Fibroblast of skin of left biceps (primary cell): ENCODE measurements at places on chromosomes 2 and 18.

- no peak for DNase-seq
Measured at GRCh38 chr2:152227969-152228592, 52.5 kb upstream of the STAM2 start.

- DNase-seq: no peak
Measured at GRCh38 chr18:14285053-14285452, 152.8 kb upstream of the ZNF519 start.

GRCh38 chr18:79011300-79011870, 31.8 kb downstream of the SALL3 start:
- DNase-seq: no peak

DNA sequence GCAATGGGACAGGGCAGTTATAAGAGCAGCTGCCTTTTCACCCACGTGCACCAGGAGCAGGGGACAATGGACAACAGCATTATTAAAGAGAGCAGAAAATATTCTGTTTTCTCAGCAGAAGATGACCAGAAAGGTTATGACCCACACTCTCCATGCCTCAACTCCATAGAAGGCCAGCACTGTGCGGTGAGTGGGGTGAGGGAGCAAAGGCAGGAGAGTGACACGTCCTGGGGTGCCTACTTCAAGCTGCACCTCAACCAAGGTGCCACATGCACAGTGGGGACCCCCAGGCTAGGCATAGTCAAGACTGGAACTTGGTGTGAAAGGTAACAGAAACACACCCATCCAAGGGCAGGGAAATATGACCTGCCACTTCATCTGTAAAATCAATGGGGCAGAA, 50.4 kb downstream of the POLR1A start:
- DNase-seq: no peak

GRCh38 chr2:175837046-175837445, 165.0 kb downstream of the LNPK start:
- DNase-seq: peak; percentile 72

- DNase-seq: no peak
Measured at GRCh38 chr2:120904379-120904778, 168.7 kb downstream of the GLI2 start.

GRCh38 chr2:231315896-231316295, 79.6 kb upstream of the B3GNT7 start:
- DNase-seq: no peak

DNA sequence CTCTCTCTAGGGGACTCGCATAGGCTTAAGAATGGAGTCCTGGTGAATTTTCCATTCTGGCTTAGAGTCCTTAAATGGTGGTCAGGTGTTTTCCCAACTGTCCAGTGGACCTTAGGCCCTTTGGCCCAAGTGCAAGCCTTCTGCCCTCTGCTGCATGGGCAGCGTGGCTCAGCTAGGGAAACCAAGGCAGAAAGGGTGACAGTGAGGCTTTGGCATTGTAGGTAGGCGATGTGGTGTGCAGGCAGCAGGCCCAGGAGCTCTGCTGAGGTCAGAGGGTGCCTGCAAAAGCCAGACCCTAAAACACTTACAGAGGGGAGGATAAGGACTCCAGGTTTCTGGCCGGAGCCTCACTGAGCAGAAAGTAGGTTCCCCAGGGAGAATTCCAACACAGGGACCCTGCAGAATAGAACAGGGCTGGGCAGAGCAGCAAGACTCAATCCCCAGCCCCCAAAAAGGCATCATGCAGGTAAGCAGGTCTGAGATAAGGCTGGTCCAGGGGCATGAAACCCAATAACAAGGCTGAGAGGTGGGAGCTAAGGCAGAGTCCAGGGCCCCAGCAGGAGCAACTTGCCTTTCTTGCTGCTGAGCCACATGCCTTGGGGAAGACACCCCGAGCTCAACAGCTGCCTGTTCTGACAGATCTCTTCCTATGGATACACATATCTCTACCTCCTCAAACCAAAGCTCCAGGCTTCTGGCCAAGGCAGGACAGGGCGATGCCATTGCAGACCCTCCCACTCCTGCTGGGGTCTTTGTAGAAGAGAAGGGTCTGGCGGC, 199.7 kb downstream of the TNS1 start:
- DNase-seq: no peak

DNA sequence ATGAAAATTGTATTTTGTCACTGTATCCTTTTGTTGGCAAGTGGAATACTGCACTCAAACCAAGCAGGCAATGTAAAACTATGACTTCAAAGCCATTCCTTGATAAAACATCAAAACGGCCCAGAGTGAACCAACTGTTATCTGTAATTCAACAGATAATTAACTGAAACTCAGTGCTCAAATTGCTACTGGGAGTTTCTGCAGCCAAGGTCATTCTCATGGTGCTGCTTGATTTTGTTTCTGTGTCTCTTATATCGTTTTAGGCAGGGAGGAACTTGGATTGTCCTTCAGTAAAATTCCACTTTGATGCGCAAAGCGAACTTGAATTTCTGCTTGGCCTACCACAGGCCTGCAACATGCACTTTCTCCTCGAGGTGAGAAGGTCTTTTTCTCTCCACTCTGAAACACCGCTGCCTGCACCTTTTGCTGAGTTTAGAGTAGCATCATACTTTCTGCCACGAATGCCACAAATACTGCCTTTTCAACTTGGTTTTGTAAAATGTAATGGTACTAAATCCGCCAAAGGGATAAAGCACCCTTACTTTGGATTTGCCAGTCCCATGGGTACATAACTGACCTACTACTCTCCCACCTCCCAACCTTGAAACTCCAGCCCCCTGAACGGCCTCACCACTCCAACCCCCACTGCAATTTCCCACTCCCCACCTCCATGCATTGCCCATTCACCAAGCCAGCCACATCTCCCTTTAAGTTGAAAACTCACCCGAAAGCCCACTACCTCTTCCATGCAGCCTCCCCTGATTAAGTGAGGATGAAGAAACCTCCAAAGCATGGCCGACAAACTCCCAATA, 204.7 kb downstream of the TGIF1 start:
- DNase-seq: no peak

GRCh38 chr18:79770501-79770815, 27.3 kb upstream of the KCNG2 start:
- no peak for DNase-seq

DNA sequence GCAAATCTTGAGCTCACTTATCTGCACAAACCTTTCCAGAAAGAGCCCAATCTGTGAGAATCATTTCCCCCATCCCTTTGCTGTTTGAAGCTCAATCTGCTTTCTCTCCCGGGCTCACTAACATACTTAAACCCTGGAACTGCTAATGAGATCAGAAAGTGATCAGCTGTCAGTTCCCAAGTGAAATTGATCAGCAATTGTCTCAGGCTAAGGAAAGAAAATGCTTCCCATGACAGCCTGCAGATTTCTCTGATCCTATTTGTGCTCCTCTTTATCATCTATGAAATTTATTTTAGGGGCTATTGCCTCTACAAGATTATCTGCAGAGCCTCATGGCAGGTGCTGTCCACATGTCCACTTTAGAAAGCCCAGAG, 239.0 kb upstream of the CXCR4 start:
- DNase-seq: no peak

GRCh38 chr2:136334967-136335366, 217.0 kb upstream of the CXCR4 start:
- no peak for DNase-seq

GRCh38 chr2:231874944-231875343, 51.3 kb downstream of the NPPC start:
- DNase-seq: no peak

DNA sequence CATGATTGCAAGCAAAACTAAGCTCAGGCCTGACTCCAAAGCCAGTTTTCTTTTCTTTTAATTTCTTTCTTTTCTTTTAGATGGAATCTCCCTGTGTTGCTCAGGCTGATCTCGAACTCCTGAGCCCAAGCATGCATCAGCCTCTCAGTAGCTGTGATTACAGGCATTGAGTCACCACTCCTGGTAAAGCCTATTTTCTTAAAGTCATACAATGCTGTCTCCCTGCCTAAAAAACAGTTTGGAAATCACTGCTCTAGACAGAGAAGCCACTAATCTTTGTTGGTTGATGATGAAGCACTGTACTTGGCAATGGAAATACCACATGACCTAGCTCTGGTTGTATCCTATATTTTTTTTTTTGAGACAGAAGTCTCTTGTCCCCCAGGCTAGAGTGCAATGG, 33.1 kb upstream of the ZNF532 start:
- DNase-seq: no peak

DNA sequence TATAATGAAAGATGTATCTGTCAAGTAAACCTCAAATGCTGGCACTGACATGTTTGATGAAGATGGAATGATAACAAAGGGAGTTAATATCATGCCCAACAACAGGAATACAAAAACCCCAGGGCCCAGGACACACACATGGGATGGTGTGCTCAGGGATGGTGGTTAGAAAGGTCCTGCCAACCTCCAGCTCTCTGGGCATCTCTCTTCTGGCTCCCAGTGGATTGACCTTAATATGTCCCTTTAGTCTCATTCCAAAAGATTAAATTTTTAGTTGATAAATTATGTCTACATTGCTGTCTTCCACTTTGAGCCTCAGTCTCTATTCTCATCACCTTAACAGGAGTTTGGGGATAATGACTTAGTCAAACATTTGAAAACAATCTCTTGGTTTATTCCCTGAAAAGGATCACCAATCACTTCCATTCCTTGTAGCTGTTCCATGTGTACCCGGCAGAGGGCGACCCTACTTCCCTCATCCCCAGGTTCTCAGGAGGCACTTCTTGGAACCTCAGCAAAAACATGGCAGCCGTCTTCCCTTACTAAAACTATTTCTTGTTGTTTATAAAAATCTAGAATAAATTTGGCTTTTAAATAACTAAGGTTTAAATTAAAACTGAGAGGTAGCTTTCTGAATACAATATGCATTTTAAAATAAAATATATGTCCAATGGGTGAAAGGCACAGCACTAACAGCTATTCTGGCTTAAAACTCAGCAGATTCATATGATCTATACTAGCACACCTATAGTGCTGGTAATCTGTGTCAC, 29.6 kb downstream of the MCEE start:
- peak; percentile 12 for DNase-seq

DNA sequence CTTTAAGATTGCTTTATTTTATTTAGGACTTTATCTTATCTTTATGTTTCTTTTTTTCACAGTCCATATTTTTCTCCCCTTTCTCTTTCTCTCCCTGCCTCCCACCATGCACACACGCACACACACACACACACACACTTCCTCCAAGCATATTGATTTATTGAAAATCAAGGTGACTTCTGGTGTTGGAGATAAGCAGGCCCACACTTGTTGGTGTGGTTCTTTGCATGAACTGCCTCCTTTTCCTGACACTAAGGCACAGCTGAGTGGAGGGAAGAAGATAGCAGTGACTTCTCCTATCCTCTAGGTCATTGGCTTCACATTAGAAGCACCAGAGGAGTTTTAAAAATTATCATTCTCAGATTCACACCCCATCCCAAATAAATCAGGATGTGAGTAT, 18.0 kb downstream of the TBR1 start:
- DNase-seq: no peak

- no peak for DNase-seq
Measured at GRCh38 chr2:127579231-127579630, 43.7 kb downstream of the MYO7B start.

DNA sequence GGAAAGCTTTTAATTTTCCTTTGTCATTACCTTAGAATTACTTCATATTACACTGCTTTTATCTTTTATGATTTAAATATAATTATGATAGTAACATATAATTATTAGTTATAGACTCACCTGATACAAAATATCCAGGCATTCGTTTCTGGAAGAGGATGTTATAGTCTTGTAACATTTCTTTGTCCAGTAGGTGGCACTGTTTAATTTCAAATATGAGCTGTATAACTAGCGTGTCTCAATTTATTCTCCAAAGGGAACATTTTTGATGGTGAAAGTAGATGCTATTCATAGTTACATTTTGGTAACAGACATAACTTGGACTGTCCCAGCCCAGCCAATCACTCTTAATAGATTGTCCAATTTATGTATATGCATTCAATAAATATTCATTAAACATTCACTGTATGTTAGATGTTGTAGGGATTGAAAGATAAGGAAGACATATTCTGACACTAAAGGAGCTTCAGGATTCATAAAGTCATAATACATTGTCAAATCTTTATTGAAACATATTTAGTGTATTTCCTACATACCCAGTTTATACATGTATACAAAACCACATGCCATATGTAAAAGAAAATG, 19.2 kb downstream of the DAW1 start:
- DNase-seq: no peak

GRCh38 chr2:224202281-224202865, 163.3 kb upstream of the SERPINE2 start:
- no peak for DNase-seq

DNA sequence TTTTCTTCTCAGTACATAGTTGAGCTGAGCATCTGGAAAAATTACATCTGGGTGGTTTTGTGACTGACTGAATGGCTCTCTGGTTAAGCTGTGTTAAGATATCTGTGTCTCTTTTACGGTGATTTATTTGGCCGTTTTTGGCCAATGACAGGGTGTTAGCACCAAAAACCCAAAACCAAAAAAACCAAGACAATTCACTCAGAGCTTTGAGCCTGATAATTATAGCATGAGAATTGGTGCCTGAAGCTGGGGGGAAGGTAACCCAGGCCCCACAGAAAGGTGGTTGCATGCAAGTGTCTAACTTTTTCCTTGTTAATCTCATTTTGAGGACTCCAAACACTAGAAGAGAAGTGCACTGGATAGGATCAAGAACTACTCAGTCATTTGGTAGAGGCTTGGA, 4.5 kb downstream of the CD28 start:
- no peak for DNase-seq

GRCh38 chr18:8988260-8988871, 114.1 kb upstream of the NDUFV2 start:
- DNase-seq: no peak

GRCh38 chr2:127437781-127438726, 19.8 kb downstream of the PROC start:
- DNase-seq: no peak

GRCh38 chr2:63121055-63121834, 70.6 kb downstream of the OTX1 start:
- no peak for DNase-seq

- no peak for DNase-seq
Measured at GRCh38 chr2:113799375-113799774, 42.9 kb upstream of the SLC35F5 start.

DNA sequence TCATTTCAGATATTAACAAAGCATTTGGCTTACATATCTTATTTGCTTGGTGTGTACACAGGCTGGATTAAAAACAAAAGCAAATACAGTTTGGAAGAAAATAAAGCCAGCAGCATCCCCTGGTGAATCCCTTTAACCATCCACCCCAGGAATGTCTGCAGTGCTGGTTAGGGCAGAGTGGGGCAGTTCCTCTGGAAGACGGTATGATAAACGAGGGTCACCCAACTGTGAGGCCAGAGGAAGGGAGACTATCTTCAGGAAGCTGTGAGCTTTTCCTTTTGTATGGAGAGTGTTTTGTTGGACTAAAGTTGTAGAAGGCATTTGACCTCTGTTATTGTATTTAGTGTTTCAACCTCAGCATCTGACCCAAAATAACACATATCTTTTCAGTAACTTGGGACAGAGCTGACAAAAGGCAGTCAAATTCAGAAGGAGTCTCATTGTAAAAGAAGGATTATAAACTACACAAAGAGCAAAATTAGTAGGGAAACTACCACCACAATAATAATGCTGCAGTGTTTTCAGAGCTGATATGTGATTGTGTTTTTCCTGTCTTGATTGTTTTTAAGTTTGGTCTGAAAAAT, 159.1 kb downstream of the FMNL2 start:
- no peak for DNase-seq

GRCh38 chr2:226312155-226312554, 487.5 kb downstream of the IRS1 start:
- DNase-seq: no peak
